ENCODE measurements at places on chromosomes 5 and 9.

- no peak for DNase-seq
Measured at GRCh38 chr9:35274993-35275392, 113.2 kb downstream of the UNC13B start.

GRCh38 chr9:86410281-86410680, 56.1 kb upstream of the TUT7 start:
- DNase-seq, result no peak

DNA sequence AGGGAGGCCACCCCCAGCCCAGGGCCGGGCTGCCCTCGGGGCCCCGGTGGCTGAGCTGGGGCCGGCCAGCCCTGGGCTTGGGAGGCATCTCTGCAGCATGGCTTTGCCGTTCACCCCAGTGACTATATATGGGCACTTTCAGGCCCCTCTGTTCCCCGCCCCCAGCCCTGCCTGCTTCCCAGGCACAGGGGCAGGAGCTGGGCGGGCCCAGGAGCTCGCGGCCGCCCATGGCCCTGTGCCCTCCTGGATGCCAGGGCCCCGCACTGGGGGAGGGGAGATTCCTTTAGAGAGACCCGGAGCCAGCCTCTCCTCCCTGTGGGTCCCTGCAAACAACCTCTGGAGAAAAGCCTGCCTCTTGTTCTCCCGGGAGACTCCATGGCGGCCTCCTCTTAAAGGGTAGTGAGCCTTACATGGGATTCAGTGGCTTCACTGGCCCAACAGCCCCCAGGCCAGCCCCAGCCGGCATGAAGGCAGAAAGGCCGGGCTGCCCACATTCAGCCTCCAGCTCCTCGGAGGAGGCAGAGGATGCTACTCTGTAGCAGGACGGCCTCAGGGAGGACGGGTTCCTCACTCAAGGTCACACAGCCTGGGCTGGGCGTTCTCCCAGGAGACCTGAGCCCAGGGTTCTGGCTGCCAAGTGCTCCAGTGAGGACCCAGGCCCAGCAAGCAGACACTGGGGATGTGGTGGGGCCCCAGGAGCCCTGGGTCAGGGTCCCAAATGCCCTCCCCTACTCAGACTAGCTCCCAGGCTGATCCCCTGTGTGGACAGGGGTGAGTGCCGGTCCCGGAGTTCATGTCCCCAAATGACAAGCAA, 4.1 kb downstream of the NACC2 start:
- no peak for DNase-seq

GRCh38 chr5:173829826-173830225, 58.3 kb upstream of the CPEB4 start:
- no peak for DNase-seq

- peak; percentile 33 for DNase-seq
Measured at GRCh38 chr5:149961957-149962409, 1.4 kb downstream of the SLC26A2 start.

- DNase-seq, result peak; percentile 13
Measured at GRCh38 chr9:20835377-20836286, 151.6 kb downstream of the FOCAD start.

DNA sequence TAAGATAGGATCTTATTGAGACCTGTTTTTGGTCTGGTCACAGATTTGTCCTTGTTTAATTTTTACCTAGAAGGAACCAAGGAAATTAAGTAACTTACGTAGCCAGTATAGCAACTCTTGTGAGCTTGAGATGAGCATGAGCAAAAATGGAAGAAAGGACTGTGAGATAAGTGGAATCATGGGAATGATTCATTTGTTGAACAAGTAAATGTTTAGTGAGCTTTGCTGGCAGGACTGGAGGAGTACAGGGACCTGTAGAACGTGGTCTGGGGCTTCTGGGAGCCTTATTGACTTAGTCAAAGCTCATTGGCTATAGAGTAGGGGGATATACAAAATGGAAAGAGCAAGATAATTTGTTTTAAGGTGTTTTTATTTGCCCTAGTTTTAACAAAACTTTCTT, 3.0 kb downstream of the RAD23B start:
- peak; percentile 35 for DNase-seq

DNA sequence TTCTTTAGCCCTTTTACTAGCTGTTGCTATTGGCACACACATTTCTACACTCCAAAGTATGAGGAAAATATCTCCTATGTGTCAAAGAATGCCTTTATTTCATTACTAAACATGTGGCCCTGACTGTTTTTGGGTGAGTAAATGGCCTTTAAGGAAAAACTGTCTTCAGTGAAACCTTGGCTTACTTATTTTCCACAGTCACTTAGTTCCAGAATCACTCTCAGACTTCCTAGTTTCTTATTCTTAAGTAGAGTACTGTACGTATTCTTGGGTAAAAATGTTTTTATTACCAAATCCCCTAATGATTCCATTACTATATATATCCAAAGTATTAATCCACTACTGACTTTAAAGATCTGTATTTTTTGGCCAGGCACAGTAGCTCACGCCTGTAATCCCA, 27.5 kb downstream of the ERP44 start:
- DNase-seq, result no peak

DNA sequence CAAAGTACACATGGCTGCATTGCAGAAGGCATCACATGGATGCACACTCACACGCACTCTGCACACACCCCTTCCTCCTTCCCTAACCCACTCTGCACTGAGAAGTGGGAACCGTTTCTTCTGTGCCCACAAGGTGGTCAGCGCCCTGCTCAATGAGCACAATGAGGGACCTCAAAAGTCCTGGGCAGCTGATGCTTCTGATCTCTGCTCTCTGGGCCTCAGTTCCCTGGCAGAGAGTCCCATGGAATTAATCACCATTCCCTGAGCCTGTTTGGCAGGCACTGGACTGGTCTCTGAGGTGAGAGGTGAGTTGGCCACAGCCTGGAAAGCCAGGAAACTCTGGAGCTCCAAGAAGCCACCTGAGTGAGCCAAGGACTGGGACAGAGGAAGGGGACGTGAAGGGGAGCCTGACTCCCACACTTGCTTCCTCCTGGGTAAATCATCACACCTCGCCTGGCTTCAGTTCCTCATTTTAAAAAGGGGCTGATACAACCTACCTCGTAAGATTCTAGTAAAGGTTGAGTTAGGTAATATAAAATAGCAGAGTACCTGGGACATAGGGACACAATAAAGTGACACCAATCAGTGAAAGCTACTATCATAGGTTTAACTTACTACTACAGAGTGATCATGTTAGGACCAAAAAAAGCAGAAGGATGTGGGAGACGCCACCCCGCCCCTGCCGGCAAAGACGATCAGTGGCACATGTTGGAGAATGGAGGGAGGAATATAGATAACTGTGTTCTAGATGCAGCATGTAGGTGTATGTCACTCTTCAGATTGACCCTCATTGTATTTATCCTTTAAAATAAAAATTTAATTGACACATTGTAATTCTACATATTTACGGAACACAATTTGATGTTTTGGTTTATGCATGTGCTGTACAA, 21.1 kb upstream of the IGFBPL1 start:
- DNase-seq, result no peak

DNA sequence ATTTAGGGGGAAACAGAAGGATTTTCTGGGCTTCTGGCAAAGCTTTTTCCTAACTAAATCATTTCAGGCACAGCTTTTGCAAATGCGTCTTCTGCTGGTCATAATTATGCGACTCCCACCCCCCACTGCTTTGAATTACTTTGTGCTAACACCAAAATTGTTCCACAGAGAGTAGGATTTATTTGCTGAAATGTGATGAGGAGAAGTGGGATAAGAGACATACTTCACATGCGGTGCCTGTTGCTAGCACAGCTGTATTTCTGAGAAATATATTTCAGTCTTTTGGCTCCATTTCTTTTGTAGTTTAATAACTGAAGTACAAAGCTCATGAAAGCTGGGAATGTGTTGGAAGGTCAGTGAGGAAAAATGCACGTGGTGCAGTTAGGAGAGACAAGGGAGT, 83.2 kb upstream of the TAS2R1 start:
- no peak for DNase-seq

DNA sequence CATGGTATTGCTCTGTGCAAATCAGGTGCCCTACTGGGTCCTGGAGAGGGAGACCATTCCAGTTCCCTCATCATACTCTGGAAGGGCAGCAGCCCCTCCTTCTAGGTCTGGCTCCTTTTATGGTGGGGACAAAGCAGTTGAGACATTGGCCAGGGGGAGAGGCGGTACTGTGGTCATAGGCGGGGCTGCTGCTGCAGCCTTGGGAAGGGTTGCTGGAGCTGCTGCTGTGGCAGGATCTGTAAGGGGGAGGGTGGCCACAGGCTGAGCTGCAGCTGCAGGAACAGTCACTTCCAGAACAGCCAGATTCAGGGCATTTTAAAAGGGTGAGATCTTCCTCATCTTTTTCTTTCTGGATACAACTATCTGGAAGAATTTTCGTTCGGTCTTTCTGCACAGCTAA, 233.0 kb upstream of the SGCD start:
- no peak for DNase-seq

DNA sequence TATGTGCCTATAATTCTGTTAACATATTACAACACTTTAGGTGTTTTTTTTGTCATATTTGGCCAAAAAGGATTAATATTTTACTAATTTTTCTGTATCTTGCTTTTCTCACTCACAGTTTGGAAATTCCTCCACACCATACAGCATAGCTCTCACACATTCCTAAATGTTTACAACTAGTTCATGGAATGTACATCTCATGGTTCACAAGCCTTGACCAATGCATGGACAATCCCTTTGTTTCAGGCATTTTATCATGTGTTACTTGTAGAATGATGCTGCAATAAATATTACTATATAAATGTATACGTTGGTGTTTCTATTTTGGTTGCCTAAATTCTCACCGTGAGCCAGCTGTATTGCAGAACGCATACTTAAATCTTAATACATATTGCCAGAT, 80.5 kb upstream of the SPATA31C2 start:
- DNase-seq, result no peak

- DNase-seq, result no peak
Measured at GRCh38 chr5:158170060-158170459, 311.1 kb upstream of the CLINT1 start.

DNA sequence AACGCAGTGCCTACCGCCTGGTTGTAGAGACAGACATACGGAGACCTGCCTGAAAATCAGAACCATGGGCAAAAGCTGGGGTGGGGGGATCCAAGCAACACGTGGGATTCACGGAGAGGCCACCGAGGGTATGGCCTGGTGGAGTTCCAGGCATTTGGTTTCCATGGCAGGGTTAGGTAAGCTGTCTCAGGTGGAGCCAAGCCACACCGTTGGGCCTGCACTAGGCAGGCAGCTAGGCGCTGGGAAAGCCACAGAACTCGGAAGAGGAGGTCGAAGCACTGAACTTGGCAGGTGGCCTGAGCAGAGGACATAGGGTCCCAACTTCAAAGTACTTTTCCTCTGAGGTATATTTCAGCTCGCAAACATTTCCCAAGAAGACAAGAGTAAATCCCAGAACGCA, 111.6 kb downstream of the ISL1 start:
- no peak for DNase-seq

- DNase-seq, result no peak
Measured at GRCh38 chr9:3858961-3859360, 333.2 kb upstream of the RFX3 start.

- peak; percentile 54 for DNase-seq
Measured at GRCh38 chr5:143055596-143056338, 285.6 kb downstream of the ARHGAP26 start.

- no peak for DNase-seq
Measured at GRCh38 chr5:77224672-77225355, 14.3 kb downstream of the PDE8B start.

DNA sequence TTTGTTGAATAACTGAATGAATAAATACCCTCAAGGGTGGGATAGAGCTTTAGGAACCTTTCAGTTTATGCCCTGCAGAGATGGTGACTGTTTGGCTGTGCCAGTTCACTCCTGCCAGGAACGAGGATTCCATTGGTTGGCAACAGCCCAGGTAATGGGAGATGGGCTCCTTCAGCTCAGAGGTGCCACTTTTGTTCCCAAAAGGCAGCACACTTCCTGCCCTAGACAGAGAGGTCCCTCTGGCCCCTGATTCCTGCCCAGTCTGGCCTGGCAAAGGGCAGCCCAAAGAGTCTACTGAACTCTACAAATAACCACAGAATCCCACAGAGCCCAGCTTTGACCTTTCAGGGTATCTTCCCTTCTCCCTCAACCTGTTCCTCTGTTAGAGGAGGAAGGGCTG, 1.6 kb downstream of the C9orf152 start:
- no peak for DNase-seq

GRCh38 chr5:169577951-169578350, 5.6 kb upstream of the SPDL1 start:
- DNase-seq, result peak; percentile 24

DNA sequence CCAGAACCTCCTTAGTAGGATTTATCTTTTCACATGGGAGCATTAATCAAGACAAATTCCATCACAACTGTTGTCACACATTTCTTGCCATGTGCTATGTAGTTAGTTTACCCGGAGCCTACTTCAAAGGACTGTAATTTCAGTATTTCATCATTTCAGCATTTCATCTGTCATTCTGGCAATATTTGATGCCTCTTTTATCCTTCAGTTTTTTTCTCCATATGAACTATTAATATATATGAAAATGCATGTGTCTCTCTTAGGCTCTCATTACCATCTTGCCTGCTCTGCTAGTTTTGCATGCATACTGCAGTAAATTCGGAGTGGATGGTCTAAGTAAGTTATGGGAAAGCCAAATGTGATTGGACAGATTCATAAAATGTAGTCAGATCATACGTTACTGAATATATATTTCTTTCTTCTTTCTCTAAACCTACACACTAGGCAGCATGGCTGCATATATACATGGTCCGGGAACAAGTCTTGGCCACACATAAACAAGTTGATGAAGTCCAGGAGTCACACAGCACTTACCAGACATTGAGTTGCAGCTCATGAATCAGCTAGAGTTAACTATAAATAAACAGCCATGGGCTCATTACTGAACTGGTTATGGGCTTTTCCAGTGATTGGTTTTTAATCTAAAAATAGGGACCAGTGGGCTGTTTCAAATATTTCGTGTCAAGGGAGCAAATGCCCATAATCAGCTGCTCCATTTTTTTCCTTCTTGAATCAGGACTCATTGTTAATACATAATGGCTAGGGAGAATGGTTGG, 46.6 kb downstream of the SPATA31D1 start:
- no peak for DNase-seq

DNA sequence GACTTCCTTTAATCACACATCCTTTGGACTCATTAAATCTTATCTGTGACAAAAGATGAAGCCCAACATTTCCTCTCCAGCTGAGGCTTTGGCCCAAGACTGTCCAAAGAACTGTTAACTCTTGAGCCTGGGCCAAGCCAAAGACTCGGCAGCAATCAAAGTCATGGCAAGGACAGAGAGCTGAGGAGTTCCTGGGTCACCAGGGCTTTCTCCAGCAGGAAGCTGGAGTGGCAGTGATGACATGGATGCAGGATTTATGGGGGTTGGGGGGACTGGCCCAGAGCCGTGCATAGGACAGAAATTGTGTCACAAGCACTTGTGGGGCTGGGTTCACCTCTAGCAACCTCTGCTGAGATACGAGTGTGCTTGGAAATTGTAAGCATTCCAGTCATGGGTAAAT, 440.3 kb downstream of the PLK2 start:
- DNase-seq, result no peak

Data from activated CD4-positive, alpha-beta T cell treated with anti-CD3 and anti-CD28 coated beads, Interleukin-2, Interleukin-6, amounts not matched to agents 100 ng/mL and 50 ng/mL, durations not matched to agents 16 hours and 8 hours (primary cell).